ENCODE measurements at places on chromosomes 5 and 9.

DNA sequence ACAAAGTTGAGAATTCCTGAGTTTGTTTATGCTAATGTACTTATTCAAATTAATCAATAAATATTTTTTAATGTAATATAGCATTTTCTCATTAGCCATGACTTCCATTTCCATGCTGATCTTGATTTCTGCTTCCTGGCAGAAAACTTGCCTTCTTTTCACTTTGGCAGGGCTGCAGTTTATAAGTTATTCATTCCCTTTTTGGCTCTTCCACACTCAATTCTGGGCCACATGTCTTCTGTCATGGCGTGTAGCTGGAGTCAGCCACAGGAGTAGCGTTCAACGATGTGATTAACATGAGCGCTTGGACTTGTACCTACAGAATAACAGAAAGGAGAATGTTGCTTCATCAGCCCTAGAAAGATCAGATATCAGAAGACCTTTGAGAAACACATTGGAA lies 172.9 kb downstream of the CFAP90 start:
- no peak for DNase-seq

GRCh38 chr5:141691286-141691866 lies 9.3 kb upstream of the ARAP3 start:
- DNase-seq = no peak

DNA sequence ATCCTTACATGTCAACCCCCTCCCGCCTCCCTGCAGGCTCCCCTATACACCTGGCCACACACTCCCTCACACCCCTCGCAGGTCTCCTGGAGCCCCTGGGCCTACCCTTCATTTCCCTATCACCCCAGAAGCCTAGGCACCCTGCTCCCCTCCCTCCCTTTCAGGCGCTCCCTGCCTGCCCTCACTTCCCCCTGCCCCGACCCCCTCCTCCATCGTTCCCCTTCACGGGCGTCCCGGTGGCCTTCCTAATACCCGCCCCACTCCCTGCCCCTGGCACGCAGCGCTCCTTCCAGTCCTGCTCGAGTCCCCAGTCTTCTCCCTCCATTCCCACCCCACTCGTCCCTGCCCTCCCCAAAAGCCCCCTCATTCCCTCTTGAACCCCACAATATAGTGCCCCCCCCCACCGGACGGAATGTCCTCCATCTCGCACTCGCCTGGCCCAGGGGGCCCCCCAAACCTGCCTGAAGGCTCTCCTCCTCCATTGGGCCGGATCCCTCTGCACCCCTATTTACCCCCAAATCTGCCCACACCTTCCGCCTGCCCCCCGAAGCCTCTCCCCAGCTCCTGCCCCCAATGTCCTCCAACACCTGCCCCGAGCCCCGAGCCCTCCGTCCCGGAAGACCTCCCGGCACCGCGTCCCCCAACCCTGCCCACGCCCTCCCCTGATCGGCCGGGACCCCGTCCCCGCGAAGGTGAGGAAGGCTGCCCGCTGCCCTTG lies 746 bp downstream of the STRBP start:
- DNase-seq = no peak

DNA sequence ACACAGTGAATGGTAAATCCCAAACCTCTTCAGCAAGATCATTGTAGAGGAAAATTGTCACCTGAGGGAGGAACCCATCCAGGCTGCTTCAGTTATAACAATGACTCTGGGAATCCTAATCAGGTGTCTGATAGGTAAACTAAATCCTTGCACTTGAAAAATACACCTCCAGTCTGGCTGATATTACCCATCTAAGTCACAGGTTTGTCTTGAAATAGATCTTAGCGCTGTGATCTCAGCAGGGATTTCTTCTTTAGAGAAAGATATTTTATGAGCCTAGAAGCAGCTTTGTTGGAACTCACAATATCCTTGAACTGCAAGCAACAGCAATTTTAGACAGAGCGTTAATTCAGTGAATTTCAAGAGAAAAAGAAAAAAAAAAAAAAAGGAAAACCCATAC lies 149.7 kb downstream of the SGCD start:
- no peak for DNase-seq

- DNase-seq = no peak
Measured at GRCh38 chr9:77903666-77904285, 127.8 kb downstream of the GNAQ start.

GRCh38 chr9:86733929-86734328 lies 213.4 kb downstream of the GAS1 start:
- no peak for DNase-seq

DNA sequence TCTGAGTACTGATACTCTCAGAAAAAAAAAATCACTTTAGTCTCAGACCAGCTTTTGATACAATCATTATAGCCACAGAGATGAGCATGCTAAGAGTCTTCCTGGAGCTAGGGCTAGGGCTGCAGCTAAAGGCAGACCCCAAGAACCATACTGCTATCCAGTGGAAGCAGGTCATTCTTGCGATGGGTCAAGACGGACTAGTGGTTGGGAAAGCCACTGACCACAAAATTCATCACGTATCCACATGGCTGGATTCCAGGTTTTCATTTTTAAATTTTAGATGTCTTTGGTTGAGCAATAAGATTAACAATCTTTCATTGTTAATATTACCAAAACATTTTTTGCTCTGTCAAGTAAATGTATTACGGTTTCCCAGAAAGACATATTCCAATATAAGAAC lies 598.1 kb downstream of the DNAH5 start:
- DNase-seq = peak; percentile 2

GRCh38 chr5:172678902-172679301 lies 37.8 kb downstream of the NEURL1B start:
- no peak for DNase-seq

Data from choroid plexus epithelial cell (primary cell).